ENCODE measurements at places on chromosomes 12 and 14.

DNA sequence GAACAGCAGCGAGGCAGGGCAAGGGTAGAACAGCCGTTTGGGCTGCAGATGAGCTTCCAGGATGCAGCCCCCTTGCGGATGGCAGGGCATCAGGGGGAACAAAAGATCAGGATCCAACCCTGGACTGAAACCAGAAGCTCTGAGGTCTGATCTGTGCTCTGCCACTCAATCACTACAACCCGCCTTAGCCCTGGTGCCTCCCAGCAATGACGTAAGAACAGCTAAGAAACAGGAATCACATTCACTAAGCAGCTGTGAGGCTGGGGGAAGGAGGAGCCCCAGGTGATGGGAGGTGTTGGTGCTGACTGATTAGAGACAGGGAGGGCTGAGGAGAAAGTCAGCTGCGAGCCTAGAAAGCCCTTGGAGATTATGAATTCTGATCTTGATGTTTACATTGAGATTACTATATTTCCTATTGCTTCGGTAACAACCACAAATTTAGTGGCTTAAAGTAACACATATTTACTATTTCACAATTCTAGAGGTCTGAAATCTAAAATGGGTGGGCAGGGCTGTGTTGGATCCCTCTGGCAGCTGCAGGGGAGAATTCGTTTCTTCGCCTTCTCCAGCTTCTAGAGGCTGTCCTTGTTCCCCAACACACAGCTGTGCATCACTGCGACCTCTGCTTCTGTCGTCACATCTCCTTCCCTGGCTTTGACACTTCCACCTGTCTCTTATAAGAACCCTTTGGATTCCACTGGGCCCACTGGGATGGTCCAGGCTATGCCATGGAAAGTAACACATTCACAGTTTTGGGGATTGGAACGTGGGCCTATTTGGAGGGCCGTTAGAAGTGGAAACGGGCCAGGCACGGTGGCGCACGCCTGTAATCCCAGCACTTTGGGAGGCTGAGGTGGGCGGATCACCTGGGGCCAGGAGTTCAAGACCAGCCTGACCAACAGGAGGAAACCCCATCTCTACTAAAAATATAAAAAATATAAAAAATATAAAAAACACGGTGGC, 6.1 kb upstream of the CD9 start:
- no peak for DNase-seq

DNA sequence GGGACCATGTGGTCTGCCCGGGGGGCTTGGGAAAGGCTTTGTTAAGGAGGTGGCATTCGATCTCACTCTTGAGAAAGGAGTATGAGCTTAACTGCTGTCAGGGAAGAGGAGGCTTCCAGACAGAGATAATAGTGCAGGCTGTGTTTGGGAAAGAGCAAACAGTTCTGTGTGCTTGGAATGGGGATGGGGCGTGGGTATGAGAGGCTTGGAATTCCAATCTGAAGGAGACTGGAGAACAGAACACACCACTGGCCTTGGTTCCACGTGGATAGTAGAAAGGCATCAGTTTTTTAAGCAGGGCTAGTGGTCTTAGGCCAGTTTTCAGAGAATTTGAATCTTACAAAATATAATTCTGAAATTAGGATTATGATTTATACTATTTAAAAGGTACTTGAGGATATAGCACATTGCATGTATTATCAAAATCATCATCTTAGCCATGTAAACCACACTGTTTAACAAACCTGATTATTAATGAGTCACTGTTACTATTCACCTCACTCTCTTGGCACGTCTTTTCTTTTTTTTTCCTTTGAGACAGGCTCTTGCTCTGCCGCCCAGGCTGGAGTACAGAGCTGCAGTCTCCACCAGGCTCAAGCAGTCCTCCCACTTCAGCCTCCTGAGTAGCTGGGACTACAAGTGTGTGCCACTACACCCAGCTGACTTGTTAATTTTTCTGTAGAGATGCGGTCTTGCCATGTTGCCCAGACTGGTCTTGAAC, 38.5 kb upstream of the KCNK13 start:
- DNase-seq = no peak

GRCh38 chr12:115443351-115443938, 759.5 kb upstream of the TBX3 start:
- no peak for DNase-seq

GRCh38 chr14:49766839-49767238, 1.1 kb upstream of the KLHDC2 start:
- no peak for DNase-seq

- no peak for DNase-seq
These were observed 61.7 kb downstream of the PRMT8 start for GRCh38 chr12:3552726-3553045.

DNA sequence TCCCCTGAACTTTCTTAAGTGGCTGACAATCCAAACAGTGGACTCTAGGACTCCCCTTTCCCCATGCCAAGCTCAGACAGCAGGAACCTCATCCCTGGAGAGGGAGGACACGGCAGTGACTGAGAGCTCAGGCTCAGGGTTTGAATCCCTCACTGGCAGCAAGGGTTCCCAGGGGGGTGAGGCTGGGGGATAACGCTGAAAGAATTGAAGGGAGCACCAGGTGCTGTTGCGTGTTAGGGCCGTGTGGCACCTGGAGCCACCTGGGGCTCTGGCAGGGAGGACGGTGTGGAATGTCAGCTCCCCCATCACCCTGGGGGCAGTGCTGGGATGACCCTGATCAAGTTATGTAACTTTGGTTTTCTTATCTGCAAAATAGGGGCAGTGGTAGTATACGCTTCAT, 40.1 kb downstream of the ANO2 start:
- no peak for DNase-seq

DNA sequence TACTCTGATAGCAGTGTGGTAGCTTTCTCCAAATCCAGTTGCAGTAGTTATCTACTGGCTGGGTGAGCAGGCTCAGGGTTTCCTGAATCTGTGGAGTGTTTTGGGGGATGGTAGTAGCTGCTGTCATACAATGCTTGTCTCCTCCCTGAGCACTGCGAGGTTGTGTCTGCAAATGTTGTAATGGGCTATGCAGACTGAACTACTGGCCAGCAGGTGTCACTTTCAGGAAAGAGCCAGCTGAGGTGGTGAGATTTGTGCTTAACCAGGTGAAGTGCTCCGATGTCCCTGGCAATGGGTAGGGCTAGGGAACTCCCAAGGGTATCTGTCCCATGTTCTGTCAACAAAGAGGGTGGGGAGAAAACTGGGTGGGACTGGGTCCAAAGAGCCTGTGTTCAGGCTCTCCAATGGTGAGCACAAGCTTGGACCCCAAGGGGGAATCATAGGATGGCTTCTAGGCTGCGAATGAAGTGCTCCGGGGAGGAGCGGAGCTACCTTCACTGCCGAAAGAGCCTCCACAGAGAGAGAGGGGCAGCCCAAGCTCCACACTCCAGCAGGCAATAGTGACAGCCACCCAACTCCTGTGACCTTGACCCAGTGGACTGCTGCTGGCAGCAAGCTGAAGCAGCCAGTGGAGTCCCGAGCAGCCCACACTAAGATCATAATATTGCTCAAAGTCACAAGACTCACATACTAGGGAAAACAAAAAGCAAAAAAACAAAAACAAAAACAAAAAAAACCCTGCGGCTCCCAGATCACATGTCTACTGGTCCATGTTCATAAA, 1324.0 kb upstream of the USP15 start:
- no peak for DNase-seq

GRCh38 chr12:15494329-15495046, 172.2 kb downstream of the PTPRO start:
- DNase-seq = no peak

GRCh38 chr14:81459912-81460311, 59.8 kb upstream of the STON2 start:
- DNase-seq = no peak

DNA sequence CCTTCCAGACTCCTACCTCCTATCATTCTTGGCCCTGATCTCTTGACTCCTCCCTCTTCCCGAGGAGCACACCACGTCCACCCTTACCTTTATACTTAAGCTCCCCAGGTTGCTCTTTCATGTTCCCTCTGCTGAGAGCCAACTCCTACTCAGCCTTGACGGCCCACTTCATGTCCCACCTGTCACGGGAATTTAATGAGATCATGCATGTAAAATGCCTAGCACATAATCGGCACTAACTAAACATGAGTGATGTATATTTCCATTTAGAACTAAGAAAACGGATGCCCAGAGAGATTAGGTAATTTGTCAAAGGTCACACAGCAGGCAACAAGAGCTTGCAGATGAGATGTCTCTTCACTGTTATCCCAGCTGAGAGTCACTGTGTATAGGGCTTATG, 45.1 kb downstream of the NOS1 start:
- DNase-seq = no peak

DNA sequence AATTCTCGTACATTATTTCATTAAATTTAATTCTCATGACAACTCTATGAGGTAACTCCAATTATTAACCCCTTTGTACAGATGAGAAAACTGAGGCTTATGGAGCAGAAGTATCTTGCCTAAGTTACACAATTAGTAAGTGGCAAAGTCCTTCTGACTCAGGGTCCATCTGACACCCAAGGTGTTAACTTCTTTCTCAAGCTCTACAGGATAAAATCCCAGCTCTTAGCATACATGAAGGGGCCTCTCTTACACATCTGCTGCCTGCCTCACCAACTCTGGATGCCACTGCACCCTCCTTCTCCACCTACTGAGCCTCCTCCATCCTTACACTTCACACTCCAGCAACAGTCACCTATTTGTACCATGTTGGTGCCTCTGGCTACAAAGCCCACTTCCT, 4.3 kb upstream of the KRT72 start:
- no peak for DNase-seq

DNA sequence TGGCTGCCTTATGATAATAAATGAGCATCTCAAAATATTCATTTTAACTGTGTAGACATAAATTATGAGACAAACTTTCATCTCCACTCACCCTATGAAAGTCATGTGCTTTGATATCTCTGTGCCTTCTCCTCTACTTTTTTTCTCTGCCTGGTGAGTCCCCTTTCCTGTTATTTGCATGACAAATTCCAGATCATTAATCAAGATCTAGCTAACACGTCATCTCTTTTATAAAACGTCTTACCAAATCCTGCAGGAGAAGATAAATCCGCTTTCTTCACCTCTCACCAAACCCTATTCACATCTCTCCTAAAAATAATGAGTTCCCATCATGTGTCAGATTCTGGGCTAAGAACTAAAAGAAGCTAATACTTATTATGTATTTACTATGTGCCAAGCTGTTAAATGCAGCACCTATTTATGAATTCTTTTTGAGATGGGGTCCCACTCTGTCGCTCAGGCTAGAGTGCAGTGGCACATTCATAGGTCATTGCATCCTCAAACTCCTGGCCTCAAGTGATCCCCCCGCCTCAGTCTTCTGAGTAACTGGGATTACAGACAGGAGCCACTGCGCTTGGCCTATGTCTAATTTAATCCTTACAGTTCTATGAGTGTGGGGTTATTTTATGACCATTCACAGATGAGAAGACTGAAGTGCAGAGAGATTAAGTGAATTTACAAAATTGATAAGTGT, 26.7 kb downstream of the SPX start:
- no peak for DNase-seq

GRCh38 chr12:78241446-78241845, 410.8 kb downstream of the NAV3 start:
- no peak for DNase-seq

GRCh38 chr12:51868821-51869495, 18.9 kb upstream of the ANKRD33 start:
- DNase-seq = no peak

GRCh38 chr14:102495491-102496330, 13.9 kb downstream of the ANKRD9 start:
- DNase-seq = no peak

- no peak for DNase-seq
These were observed 113.3 kb downstream of the TTC8 start for GRCh38 chr14:88937706-88938105.

- DNase-seq = no peak
These were observed 94.8 kb downstream of the LRP6 start for GRCh38 chr12:12171991-12172511.

DNA sequence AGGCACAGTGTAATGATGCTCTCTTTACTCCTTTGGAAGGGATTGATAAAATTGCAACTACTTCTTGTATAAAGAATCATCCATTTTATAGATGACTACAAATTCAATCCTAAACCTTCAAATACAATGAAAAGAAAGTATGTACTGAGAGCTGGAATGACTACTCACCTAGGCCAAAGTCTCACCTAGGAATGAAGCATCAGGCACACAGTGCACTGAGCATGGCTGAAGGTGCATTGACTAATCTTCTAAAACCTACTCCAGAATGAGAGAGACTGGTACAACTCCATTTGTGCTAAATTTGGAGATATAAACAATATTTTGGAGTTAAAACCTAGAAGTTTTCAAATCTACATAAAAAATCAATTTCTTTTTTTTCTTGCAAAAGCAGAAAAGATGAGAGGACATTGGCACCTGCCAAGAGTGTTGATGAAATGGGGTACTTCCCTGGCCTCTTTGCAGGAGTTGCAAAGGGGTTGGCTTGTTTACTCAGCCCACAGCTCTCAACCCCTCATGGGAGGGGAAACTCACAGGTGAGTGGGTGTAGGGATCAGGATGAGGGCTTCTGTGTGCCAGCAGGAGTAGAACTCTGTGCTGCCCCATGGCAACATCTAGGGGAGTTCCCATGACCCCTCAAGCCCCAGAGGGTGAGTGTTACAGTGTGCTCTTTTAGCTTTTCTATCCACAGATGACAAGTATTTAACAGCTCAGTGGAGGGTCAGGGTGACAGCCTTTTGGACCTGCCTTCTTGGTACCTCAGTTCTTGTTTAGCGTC, 31.3 kb downstream of the CLECL1 start:
- DNase-seq = no peak

DNA sequence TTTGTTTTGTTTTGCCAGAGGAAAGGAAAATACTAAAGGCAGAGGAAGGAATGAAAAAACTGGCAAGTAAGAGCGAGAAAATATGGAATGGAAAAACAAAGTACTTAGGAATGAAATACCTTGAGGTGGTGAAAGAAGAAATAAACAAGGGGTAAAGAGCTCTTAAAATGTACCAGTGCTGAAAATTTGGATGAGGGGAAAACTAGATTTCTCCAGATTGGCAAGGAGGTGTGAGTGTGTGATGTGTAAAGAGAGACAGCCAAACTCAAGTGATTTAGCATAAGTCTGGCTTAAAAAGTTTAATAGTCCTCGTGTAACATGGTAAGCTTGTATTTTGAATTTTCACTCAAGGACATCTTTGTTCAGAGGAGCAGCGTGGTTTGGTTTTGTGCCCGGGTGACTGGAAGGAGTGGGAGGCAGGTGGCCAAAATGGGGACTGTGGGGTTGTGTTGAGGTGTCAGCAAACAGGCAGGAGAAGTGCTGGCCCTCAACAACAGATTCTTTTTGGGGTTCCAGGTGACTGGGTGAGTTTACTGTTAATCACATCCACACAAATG, 102.7 kb downstream of the DACT1 start:
- DNase-seq = no peak

DNA sequence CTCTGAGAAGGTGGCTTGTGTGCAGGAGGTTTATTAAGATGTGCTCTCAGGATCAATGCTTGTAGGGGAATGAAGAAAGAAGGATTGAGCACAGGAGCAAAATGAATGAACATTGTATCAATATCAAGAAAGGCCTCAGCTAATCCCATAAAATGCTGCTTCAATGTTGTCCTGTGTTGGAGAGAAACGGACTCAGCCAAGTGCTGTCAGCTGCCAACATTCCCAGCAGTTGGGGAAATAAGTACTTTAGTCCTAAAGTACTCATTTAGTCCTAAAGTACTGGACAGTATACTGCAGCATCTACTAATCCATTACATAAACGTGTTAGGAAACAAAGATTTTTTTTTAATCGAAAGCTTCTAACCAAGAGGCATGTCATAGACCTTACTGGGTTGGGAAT, 255.9 kb downstream of the SEC23A start:
- DNase-seq = no peak
